Caki2 (cell line): ENCODE measurements at places on chromosomes 5 and 9. TPM values are rescaled to one million over a fixed set of nuclear protein-coding genes. Genes with fewer than 3 reads are reported as not detected.
A peak's percentile ranks its signal among the peaks of the same experiment; 100 is the strongest.

QRFP gene
- not detected in 2 replicates for total RNA-seq

GRCh38 chr5:174610968-174611367, 113.4 kb upstream of the MSX2 start:
- peak; percentile 73 for DNase-seq

ZNF618 gene
- total RNA-seq = 5.6 and 7.1 TPM in 2 replicates

- no peak for DNase-seq
Observed at GRCh38 chr5:14445576-14446290, 135.9 kb upstream of the OTULINL start.

DNA sequence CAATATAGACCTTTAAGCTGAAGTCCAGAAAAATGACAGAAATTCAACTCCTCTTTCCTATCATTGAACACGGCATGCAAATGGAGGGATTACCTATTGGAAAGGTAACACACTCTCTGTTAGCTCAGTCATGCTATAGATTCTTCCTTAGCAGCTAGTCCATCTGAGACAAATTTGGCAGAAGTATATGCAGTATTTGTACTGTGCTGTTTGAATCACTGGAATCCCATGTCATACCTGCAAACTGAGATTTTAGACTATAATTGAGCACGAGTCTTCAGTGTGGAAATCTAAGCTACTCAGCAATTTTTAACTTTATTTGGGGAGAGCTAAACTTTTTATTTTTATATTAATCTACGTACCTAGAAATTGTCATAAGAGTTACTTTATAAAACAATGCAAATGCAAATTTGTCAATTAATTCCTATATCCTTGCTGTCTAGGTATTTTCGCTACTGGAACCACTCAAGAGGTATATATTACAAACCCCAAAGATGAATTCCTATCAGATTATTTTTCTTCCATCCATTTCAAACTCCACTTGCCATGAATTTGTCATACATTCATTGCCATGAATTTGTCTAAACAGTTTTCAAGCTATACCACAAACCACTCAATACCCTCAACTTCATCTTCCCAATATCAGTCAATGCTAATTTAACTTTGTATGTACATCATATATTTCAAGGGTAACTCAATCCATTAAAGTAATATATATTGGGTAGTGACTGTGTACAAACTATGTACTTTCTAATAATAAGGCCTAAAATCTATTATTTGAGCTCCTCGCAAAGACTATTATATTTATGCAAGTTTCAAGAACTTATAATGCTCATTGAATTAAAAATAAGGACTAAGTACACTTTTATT, 224.8 kb downstream of the MEF2C start:
- no peak for DNase-seq
